M059J (cell line): ENCODE measurements at places on chromosomes 4 and X. TPM values are rescaled to one million over a fixed set of nuclear protein-coding genes. Genes with fewer than 3 reads are reported as not detected.
A peak's percentile ranks its signal among the peaks of the same experiment; 100 is the strongest.

Gene CTAG1B
- total RNA-seq = not detected in 2 replicates

Gene TASL
- 0.37 TPM in 1 of 2 replicates, not detected in the other for total RNA-seq

Gene FAT1
- 67.0 and 112 TPM in 2 replicates for total RNA-seq

Gene RHOXF2B
- not detected in 2 replicates for total RNA-seq

Gene IQSEC2
- 18.8 and 20.4 TPM in 2 replicates for total RNA-seq

Gene FGG
- total RNA-seq = not detected in 2 replicates

Gene PDZD4
- 1.9 and 2.7 TPM in 2 replicates for total RNA-seq

Gene ETDA
- not detected in 2 replicates for total RNA-seq

Gene MAP3K15
- total RNA-seq = not detected in 2 replicates

Gene APELA
- total RNA-seq = 0.17 TPM in 1 of 2 replicates, not detected in the other

Gene MAGEB1
- not detected in 2 replicates for total RNA-seq

Gene SSX3
- total RNA-seq = not detected in 2 replicates

Gene RRH
- total RNA-seq = not detected in 2 replicates

Gene SPARCL1
- total RNA-seq = 0.07 and 0.37 TPM in 2 replicates

Gene EXOC1L
- total RNA-seq = not detected in 2 replicates

Gene GLRA3
- total RNA-seq = not detected in 2 replicates

Gene CD99
- total RNA-seq = 282 and 343 TPM in 2 replicates

GRCh38 chrX:134999469-134999868 is 8.7 kb downstream of the SMIM10 start:
- DNase-seq = peak; percentile 72

DNA sequence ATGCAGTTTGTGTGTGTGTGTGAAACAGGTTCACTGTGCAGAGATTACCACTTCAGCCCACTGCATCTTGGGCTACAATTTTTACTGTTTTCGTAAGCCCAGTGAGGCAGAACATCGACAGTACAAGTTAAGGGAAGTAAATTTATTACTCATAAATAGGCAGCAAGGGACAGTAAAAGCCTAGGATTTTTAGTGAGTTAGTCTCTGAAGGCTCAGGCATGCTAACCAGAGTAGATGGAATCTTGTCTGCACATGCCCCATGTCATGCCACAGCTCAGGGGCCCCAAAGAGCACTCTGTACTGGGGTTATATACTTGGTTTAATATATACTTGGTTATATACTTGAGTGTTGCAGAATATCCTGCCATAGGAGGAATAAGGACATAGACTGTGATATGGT is 825.7 kb downstream of the TECRL start:
- no peak for DNase-seq

GRCh38 chr4:37665333-37666320 is 20.5 kb downstream of the RELL1 start:
- no peak for DNase-seq

- peak; percentile 78 for DNase-seq
Measured at GRCh38 chr4:165787516-165788274, 85.3 kb upstream of the TLL1 start.

- DNase-seq = peak; percentile 52
Measured at GRCh38 chrX:109959356-109959871, 43.5 kb upstream of the TMEM164 start.

DNA sequence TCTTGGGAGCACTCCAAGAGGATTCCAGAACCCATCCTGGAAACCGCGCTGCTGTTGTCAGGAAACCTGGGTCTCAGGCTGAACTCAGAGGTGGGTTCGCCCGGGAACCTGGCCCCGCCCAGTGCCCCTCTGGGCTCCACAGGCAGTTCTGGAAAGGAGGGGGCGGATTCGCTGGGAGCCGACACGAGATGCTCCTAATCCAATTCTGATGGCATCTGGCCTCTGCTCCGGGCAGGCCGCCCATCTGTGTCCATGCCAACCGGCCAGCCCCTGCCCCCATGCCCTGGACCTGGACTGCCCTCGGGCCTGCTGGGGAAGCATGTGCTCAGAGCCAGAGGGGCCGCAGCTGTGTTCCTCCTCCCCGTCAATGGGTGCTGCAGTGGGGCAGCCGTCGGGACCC is 21.0 kb downstream of the ATP2B3 start:
- peak; percentile 46 for DNase-seq

DNA sequence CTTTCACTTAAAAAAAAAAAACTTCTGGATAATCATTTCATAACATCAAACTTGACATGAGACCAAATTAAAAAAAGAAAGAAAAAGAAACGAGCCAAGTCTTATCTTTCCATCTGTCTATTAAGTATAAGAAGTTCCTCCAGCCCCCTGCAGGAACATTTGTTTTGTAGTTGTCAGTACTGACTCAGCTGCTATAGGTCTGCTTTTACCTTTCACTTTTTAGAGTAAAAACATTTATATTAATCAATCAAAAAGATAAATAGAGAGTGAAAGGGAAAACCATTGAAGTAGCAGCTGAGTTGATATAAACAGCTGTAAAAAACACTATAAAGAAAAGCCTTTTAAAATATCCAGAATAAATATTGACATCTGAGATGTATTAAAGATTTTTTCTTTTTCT is 46.1 kb downstream of the CCDC158 start:
- no peak for DNase-seq

DNA sequence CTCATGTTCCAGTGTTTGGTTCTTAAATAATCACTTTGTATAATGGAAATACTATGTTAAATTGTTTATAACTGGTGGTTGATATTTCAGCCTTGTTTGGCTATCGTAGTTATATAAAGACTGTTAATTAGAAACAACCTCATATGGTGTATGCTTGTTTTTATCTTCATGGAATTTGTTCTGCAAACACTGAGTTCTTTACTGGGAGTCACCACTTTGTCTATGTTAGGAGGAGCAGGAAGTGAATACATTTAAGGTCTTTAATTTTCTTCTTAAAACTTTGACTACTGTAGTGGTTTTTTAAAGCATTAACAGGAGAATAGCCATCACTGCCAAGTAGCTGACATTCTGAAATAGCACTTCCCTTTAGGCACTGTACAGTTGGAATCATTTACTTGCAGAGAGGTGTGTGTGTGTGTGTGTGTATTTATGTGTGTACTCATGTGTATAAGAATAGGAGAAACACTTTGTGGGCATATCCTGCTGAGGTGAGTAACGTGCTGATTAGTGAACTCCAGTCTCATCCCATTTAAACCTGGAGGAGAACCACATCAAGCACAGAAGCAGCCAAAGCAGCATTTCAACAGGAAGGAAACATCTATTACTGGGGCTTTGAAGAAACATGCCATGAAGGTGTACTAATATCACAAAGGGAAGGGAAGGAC is 37.8 kb downstream of the TET2 start:
- DNase-seq = peak; percentile 34

GRCh38 chr4:182600093-182600492 is 317.1 kb downstream of the DCTD start:
- DNase-seq = no peak

- no peak for DNase-seq
Measured at GRCh38 chr4:85452058-85452731, 22.8 kb upstream of the ARHGAP24 start.

DNA sequence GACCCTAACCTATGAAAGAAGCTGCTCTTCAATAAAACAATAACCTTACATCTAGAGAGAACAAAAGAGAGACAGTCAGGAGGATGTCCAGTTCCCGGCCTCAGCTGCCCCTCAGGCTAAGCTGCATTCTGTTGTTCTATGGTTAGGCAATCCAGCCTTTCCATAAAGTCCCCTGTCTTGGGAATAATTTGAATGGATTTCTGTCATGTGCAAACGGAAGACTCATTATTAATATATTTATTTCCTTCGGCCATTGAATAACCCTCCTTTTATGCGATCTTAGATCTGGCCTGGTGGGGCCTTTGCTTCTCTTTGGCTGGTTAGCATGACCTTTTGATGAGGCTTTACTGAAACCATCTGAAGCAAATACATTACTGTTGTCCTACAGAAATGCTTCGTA is 80.1 kb downstream of the ANKRD50 start:
- no peak for DNase-seq

GRCh38 chr4:76740866-76741662 is 156.9 kb downstream of the SOWAHB start:
- DNase-seq = no peak

- DNase-seq = peak; percentile 74
Measured at GRCh38 chr4:156558373-156559025, 413.1 kb downstream of the PDGFC start.

DNA sequence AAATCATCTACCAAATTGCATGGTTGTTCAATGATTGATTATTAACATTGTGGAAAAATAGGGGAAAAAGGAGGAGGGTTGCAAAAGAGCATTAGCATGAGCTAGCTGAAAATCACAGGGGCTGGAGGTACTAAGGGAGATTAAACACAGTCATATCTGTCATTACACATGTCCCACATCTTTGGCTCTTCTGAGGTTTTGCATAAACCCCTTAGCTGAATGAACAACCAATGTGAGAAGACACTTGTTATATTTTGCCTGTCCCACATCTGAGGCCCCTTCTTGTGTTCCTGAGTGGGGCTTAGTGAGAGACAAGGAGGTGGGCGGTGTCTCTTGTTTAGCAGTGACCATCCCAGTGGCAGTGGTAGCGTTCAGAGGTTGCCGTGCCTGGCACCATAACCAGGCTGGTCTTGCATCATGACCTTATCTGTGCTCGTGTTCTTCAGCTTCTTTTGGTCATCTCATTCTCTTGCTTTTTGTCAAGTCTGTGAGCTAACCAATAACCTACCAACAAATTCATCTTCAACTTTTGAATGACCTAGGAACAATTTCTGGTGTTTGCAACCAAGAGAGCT is 95.6 kb downstream of the MID1IP1 start:
- DNase-seq = no peak

- no peak for DNase-seq
Measured at GRCh38 chr4:57200799-57201327, 90.7 kb upstream of the IGFBP7 start.

DNA sequence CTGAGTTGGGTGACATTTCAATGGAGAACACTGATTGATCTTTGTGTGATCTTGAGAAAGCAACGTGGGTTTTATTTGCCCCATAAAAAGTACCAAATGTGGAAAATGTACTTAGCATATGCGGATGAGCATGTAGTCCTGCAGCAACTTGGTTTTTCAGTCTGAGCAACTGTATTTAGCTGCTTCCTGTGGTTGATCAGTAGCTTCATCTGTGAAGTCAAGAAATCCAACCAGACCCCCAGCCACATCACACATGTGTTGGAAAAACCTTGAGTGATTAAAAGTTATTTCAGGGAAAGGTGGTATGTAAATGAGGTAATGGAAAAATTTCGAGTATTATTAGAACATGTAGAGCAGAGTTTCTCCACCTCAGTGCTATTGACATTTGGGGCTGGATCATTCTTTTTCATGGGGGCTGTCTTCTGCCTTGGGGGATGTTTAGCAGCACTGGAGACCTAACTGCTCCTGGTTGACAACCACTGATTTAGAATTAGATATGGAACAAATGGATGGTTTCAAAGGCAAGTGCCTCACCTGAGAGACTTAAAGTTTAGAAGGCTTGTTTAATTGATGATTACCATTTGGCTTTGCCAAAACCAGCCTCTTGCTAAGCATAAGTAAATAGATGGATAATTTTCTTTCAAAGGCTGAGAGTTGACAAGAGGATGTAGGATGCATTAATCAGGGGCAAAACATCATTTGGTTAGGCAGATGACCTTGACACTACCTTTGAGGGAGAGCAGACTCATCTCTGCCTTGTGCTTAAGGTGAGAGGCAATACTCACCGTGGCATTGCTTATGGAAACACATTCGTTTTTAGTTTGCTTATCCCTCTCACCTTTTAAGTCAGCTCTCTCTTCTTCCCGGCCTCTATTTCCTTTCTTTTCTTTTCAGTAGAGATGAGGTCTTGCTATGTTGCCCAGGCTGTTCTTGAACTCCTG is 193.0 kb upstream of the RPS6KA3 start:
- DNase-seq = no peak

GRCh38 chr4:88320780-88321373 is 36.5 kb upstream of the PPM1K start:
- peak; percentile 62 for DNase-seq

DNA sequence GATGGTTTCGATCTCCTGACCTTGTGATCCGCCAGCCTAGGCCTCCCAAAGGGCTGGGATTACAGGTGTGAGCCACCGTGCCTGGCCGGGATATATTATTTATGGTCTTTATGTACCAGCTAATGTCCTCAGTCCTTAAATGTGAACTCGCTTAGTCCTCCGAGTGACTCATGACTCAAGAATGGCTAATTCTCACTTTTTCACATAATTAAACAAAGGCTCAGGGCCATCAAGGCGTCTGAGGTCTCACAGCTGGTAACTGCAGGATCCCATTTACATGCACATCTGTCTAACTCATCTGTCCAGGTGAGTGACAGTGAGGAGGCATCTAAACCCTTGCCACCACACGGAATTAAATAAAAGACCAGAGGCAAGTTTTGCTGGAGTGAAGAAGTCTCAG is 73.5 kb downstream of the HS3ST1 start:
- DNase-seq = no peak

GRCh38 chr4:8192748-8193738 is 6.0 kb upstream of the SH3TC1 start:
- peak; percentile 43 for DNase-seq

DNA sequence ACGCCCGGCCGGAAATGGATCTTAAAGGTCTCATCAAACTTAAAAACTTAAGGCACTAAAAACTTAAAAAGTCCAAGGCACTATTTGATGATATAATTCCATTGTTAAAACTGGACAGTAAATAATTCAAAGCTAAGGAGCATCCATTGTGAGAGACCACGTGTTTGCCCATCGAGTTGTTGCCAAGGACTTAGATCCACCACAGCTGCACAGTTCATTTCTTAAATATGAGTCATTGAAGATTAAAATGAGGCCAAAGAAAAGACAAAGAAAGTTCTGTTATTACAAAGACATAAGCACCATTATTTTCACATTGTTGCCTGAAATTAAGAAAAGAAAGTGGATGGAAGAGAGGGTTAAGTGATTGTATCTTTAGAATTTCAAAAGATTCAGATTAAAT is 411.5 kb upstream of the FTHL17 start:
- DNase-seq = peak; percentile 63

GRCh38 chrX:100717363-100717762 is 14.6 kb downstream of the SYTL4 start:
- no peak for DNase-seq

DNA sequence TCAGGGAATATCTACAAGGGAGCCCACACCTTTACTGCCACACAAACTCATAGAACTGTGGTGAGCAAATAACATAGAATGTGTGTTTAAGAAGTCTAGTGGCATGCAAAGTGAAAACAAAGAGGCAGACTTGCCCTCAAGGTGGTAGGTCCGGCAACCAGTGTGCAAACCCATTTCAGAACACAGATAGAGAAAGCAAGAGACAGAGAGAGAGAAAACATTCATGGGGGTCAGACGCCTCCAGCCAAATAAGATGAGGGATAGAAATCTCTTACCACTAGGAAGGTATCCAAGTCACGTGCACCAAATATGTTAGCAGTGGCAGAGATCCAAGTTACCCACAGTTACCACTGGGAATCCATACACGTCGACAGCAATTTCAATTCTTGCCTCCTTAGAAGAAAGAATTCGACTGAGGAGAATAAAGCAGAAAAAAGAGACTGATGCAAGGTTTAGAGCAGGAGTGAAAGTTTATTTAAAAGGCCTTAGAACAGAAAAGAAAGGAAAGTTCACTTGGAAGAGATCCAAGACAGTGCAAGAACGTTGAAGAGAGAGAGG is 252.8 kb downstream of the NAP1L3 start:
- no peak for DNase-seq

DNA sequence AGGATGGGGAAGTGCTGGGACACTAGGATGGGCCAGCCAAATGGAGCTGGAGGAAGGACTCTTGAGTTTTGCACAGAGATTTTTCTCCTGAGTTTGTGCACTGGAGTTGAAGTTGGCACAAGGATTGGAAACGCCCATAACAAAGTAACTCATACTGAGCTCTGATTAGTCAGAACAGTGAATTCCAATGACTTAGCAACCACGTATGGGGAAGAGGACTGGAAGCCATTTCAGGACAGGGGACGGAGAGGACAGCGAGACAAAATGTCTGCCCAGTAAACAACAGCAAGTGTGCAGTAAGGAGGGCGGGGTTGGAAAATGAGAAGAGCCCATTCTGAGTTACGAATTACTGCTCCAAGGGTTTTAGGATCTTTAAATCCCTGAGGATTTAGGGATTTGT is 5.9 kb downstream of the RIPPLY1 start:
- DNase-seq = peak; percentile 65
